ENCODE measurements at places on chromosomes 2 and 18. TPM values are rescaled to one million over a fixed set of nuclear protein-coding genes. Genes with fewer than 3 reads are reported as not detected.

The NGEF gene
- 15.6 TPM for total RNA-seq

The SOWAHC gene
- 28.0 TPM for total RNA-seq

The VWA3B gene
- total RNA-seq, result 27.0 TPM

The LONRF2 gene
- total RNA-seq, result 17.7 TPM

The MYOM1 gene
- 9.1 TPM for total RNA-seq

The TRIM43 gene
- total RNA-seq, result 1.3 TPM

The TEKT4 gene
- 23.5 TPM for total RNA-seq

The LRRC30 gene
- total RNA-seq, result not detected

The C1QL2 gene
- 0.55 TPM for total RNA-seq

The IL1B gene
- total RNA-seq, result 0.63 TPM

The CYTIP gene
- total RNA-seq, result 8.5 TPM

The LYPD1 gene
- total RNA-seq, result 1.3 TPM

The MYO7B gene
- 3.6 TPM for total RNA-seq

The OTOS gene
- total RNA-seq, result not detected

The SLC5A7 gene
- 0.16 TPM for total RNA-seq

The ESPNL gene
- total RNA-seq, result 2.8 TPM

The PTGR3 gene
- total RNA-seq, result 27.9 TPM

The CNDP1 gene
- total RNA-seq, result 0.31 TPM

The FN1 gene
- 36.8 TPM for total RNA-seq

The KCNJ3 gene
- 1.7 TPM for total RNA-seq

The EML6 gene
- total RNA-seq, result 17.3 TPM

The B3GNT7 gene
- 5.0 TPM for total RNA-seq

The HOXD3 gene
- 14.0 TPM for total RNA-seq

The IL18R1 gene
- total RNA-seq, result 1.0 TPM

The SDC1 gene
- total RNA-seq, result 9.2 TPM

The NEU4 gene
- total RNA-seq, result 2.0 TPM
